Aorta (tissue), 5 donors: ENCODE measurements at places on chromosomes 13 and 19. TPM values are rescaled to one million over a fixed set of nuclear protein-coding genes. Genes with fewer than 3 reads are reported as not detected.

CGB1 gene
- not detected for total RNA-seq

ADGRE2 gene
- 8.1 TPM for total RNA-seq

OR7A17 gene
- total RNA-seq: not detected

KLK13 gene
- total RNA-seq: not detected

STX10 gene
- total RNA-seq: 33.0 TPM

LAIR2 gene
- total RNA-seq: 2.4 TPM

ERICH4 gene
- total RNA-seq: not detected

MYO16 gene
- not detected for total RNA-seq

DNA sequence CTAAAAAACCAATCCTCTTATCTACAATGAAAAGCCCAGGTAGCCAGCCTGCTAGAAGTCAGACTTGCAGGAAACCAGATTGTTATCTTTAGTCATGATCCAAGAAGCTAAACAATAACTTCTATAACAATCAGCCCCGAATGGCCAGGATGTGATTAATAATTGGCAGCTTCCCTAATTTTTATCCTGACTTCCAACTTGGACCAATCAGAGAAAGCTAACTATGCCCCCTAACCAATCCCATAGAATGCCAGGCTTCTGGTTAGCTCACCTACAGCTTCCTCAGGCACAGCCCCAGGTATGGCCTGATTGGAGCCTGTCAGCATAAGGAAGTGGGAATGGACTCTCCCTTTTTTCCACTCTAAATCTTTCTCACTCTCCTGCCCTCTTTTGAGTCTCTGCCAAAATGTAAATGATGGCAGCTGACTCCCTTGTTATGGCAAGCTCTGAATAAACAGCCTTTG is 394.9 kb downstream of the DLEU7 start:
- no peaks in the 10 kb centered on the region for H3K36me3 ChIP-seq
- H3K4me1 ChIP-seq: no peaks in the 10 kb centered on the region
- no peak overlapping the region for H3K27ac ChIP-seq
- H3K4me3 ChIP-seq: no peak overlapping the region

DNA sequence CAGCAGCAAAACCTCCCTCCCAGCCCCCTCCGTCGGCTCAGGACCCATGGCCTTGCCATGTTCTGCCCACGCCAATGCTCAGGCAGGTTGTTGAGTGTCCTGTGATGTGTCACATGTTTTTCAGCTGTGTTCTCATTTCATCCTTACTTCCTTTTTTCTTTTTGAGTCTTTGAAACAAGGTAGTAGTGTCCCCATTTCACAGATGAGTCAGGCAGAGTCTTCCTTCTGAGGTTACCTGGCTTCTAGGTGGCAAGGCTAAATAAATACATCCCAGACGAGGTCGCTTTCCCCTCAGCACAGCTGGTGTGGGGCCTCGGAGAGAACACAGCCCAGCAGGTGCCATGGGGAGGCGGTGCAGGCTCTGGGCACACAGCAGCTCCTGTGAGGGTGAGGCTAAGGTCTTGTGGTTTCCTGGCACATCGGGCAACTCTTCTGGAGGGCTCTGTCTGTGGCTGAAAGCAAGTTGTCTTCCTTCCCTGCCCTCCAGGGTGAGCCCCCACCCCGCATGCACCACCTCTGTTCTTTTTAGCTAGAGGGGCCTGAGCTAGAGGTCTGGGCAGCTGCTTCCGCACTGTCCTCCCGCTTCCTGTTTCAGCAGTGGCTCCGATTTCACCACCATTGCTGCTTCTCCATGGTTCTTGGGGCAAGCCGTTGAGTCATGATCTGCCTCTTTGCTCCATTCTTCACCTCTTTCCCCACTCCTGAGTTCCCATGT is 15.1 kb downstream of the PRAM1 start:
- H3K36me3 ChIP-seq: peaks cover 16% of the 10 kb centered on the region
- H3K4me1 ChIP-seq: no peaks in the 10 kb centered on the region
- peak; percentile 73 for DNase-seq

DNA sequence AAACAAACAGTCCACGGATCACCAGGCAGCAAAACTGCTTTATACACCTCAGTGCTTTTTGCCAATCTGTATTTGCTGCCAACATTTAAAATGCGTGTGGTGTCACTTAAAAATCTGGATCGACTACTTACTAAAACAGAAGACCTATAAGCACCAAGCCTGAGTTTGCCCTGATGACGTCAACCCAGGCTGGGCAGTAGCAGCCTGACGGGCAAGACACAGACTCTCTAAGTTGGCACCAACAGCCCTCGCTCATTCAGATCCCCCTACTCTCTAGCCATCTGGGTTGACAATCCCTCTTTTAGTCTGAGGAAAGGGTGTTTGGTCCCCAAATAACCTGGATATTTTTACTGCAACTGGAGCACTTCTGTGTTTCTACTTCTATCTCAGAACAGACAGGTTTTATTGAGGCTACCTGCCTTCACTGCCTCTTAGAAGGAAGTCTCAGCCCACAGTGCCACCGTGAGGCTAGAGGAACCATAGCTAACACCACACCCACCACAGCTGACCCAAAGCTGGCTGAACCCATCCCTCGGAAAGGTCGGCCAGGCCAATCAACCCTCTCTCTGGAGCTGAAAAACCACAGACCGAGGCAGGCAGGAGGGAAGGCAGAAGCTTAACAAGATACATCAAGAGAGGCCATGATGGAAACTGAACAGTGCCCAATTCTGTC is 6.9 kb downstream of the SUGP2 start:
- H3K27me3 ChIP-seq: no peaks in the 10 kb centered on the region
- no peak overlapping the region for H3K4me3 ChIP-seq
- no peak overlapping the region for H3K27ac ChIP-seq
- H3K36me3 ChIP-seq: peaks cover 11% of the 10 kb centered on the region
- H3K4me1 ChIP-seq: no peaks in the 10 kb centered on the region
- no peak for DNase-seq

DNA sequence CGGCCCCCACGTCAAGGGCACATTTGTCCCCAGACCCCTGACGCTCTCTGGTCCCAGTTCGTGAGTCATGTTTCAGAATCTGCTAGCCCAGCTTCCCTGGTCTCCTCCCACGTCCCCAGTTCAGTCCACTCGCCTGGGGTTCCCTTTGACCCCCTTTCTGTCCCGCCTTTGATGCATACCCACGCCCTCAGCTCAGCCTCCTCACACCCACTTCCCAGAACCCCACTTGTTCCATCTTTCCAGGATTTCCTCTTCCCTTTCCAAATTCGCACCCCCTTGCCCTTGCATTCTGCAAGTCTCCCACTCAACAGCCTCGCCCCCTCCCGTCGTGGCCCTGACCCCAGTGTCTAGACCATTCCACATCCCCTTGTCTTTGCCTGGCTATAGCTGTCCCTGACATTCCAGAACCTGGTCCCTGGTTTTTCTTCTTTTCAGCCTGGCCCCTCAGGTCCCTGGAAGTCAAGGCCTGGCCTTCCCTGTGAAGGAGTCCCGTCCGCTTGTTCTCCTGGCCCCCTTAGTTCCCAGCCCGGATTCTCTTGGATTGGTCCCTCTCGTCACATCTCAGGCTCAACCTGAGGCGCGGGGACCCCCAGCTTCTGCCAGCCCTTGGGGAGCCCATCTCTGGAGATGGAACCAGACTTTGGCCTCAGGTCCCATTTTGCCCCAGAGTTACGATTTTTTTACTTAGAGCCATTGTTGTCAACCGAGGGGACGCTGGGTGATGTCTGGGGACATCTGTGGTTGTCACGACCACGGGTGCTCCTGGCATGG is 1.3 kb downstream of the NCLN start:
- H3K36me3 ChIP-seq: no peaks in the 10 kb centered on the region
- no peak overlapping the region for H3K27ac ChIP-seq
- H3K4me1 ChIP-seq: no peaks in the 10 kb centered on the region
- H3K27me3 ChIP-seq: no peaks in the 10 kb centered on the region
- no peak overlapping the region for H3K4me3 ChIP-seq

DNA sequence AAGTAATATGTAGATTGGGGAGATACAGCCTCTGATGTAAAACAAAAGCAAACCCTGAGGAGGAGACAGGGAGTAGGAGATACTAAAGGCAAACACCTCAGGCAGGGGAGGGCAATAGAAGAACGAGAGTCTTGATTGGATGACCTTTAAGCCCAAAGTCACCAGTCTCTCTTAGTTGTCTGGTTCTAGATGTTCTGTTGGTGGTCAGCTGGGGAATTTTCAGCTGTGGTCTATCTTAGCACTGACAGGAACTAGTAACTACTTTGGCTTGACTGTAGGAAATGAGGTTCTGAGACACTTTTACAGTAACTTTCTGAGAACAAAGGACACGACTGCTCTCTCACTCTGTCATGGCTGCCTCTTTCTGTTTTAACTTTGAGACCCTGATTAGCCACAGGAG is 290.7 kb upstream of the MIR17HG start:
- H3K27me3 ChIP-seq: no peaks in the 10 kb centered on the region
- no peak overlapping the region for H3K4me3 ChIP-seq
- H3K4me1 ChIP-seq: no peaks in the 10 kb centered on the region
- no peak for DNase-seq
- H3K27ac ChIP-seq: no peak overlapping the region
- no peaks in the 10 kb centered on the region for H3K36me3 ChIP-seq

GRCh38 chr13:77925616-77926015 is 7.0 kb upstream of the EDNRB start:
- H3K27ac ChIP-seq: no peak overlapping the region
- no peaks in the 10 kb centered on the region for H3K27me3 ChIP-seq
- H3K4me3 ChIP-seq: no peak overlapping the region
- no peaks in the 10 kb centered on the region for H3K36me3 ChIP-seq
- peak; percentile 69 for DNase-seq

- no peak overlapping the region for H3K27ac ChIP-seq
- H3K4me1 ChIP-seq: no peaks in the 10 kb centered on the region
- no peaks in the 10 kb centered on the region for H3K27me3 ChIP-seq
- no peak overlapping the region for H3K4me3 ChIP-seq
- H3K36me3 ChIP-seq: peaks cover 6% of the 10 kb centered on the region
These were observed 17.9 kb downstream of the DEDD2 start for GRCh38 chr19:42199440-42200115.

DNA sequence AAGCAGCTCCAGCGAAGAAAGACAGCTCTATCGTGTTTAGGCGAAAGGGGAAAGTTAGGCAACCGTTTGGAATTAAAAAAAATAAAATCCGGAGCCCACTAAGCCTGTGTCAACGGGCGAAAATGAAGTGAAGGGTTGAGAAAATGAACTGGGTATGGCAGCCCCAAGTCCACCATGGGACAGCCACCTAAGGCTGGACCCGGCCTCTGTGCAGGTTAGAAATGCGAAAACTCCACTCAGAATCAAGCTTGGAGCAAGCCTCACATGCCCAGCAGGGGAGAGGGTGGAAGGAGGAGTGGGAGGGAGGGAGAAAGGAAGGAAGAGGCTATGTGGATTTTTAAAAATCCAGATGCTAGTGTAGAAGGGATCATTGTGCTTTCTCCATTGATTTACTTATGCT is 101.2 kb downstream of the IRS2 start:
- no peak for DNase-seq
- H3K36me3 ChIP-seq: no peaks in the 10 kb centered on the region
- H3K27me3 ChIP-seq: no peaks in the 10 kb centered on the region
- no peak overlapping the region for H3K27ac ChIP-seq
- H3K4me3 ChIP-seq: no peak overlapping the region

DNA sequence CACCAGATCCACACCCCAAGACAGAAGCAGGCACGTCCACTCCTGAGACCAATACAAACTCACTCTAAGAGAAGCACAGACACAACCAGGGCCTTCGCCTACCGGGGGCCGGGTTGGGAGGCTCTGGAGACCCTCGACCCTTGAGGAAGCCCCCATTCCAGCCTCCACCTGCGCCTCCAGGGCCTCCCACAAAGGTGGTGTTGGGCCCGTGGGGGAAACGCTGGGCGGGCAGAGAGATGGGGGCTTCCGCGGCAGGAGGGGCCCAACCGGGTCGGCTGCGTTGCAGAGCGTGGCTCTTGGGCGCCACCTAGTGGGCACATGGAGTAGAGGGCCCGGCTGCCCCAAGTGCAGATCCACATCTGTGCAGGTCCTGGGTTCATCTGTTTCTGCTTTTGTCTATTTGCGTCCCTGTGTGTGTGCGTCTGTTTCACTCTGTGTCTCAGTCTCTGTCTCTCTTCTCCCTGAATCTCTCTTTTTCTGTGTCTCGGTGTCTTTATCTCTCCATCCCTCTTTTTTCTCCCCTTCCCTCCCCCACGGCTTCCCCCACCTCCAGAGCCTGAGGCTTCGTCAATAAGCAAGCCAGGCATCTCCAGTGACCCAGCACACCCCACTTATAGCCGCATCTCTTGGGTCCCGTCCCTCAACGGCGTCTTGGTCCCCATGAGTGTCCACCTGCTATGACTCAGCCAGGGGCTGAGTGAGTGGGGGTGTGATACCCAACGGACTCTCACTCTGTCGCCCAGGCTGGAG is 10.5 kb upstream of the TINCR start:
- no peaks in the 10 kb centered on the region for H3K36me3 ChIP-seq
- H3K4me3 ChIP-seq: no peak overlapping the region
- no peaks in the 10 kb centered on the region for H3K4me1 ChIP-seq

DNA sequence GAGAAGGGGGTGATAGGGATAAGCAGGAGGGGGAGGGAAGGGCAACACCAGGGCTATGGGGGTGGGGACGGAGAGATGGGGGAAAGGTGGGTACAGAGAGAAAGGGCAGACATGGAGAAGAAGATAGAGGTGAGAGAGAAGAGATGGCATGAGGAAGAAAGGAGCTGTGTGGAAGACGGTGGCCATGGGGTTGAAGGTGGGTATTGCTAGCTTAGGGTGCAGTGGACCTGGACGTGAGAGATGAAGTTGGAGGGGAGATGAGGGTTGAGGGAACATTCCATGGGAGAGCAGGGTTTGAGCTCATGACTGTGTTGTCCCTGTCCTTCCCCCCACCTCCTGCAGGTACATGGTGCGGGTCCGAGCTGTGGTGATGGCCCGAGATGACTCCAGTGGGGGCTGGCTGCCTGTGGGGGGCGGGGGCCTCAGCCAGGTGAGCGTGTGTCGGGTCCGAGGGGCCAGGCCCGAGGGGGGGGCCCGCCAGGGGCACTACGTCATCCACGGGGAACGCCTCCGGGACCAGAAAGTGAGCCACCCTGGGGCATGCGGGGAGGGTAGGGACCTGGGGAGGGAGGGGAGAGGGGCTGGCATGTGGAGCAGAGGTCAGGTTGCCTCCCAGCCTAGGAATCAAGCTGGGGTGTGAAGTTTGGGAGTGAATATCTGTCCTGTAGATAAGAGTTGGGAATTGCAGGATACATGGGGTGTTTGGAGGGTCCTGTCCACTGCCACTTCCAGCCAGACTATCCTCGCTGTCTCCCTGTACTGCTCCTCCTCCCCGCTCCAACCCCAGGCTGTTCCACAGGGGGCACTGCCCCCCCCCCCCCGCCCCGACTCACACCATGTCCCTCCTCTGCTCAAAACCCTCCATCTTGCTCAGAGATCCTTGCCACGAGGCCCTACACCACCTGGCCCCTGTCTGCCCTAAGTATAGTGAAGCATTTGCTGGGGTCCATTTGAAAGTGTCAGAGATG is 1.7 kb downstream of the SPRED3 start:
- no peak overlapping the region for H3K4me3 ChIP-seq
- H3K27me3 ChIP-seq: no peaks in the 10 kb centered on the region

DNA sequence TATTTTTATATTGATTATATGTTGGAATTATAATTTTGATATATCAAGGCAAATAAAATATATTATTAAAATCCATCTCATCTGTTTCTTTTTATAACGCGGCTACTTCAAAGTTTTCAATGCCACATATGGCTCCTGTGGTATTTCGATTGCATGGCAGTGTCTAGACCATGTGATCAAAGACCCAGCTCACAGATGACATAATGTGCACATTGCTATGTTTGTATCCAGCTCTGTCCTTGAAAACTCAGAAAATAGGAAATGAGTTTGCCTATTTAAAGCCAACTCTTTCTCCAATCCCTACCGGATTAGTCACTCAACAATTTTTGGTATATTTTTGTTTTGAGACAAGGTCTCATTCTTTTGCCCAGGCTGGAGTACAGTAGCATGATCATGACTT is 26.2 kb downstream of the TMTC4 start:
- no peaks in the 10 kb centered on the region for H3K27me3 ChIP-seq
- no peaks in the 10 kb centered on the region for H3K36me3 ChIP-seq
- H3K4me3 ChIP-seq: no peak overlapping the region
- H3K27ac ChIP-seq: no peak overlapping the region
